Amniotic epithelial cell (primary cell): ENCODE measurements at places on chromosomes 1 and 21.
A peak's percentile ranks its signal among the peaks of the same experiment; 100 is the strongest.

- DNase-seq, result no peak
Observed at GRCh38 chr1:45009956-45010854, 919 bp downstream of the HECTD3 start.

- no peak for DNase-seq
Observed at GRCh38 chr1:109759513-109760334, 4.0 kb downstream of the EPS8L3 start.

DNA sequence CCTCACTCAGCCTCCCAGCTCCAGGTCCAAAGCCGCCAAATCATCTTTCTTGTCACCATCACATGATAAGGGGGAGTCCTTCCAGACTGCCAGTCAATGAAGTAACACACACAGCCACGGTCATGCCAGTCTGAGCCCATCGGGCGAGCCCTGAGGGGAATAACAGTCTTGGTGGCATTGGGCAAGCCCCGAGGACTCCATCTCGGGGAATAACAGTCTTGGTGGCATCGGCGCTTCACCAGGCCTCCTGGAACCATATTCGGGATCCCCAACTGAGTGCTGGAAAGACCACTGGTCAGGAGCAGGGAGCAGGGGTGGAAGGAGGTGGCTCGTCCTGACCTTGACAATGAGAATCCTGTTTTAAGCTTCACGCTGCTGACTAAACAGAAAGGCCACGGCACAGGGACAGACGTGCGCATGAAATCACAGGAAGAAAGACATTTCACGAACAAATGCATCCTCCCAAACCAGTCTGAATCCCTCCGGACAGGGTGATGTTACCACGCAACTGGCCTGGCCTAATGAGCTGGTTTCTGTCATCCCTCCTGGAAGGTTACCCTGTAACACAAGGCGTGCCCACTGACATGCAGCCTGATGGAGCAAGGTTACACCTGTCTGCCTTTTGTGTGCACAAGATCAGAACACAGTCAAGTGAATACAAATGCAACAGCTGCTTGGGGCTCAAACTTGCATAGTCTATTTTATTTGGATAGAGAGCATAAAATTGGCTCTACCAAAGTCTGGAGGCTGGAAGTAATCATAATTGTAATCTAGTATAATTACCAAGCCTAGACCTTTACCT, 517.4 kb downstream of the KIF26B start:
- DNase-seq, result no peak

DNA sequence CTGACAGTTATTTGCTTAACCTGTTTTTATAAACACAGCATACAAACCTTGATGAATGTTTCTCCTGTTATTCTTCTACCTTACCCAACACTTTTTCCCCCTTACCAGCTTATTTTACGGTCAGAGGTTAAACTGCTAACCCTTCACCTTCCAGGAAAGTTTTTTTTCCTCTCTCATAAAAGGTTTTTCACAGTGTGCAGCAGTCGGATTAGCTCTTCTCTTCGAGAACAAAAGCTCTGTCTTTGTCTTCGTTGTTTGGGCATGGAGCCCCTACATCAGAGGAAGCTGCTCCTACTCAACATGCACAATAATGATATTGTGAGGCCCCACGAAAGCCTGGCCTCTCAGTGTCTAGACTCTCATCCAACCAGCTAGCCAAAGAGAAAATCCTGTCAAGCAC, 42.0 kb downstream of the DENND1B start:
- no peak for DNase-seq

- peak; percentile 14 for DNase-seq
Observed at GRCh38 chr21:33840771-33841170, 74.8 kb downstream of the ATP5PO start.

- peak; percentile 94 for DNase-seq
Observed at GRCh38 chr21:36437745-36438128, 42.2 kb downstream of the CLDN14 start.

GRCh38 chr1:183191833-183192232, 5.8 kb downstream of the LAMC2 start:
- peak; percentile 92 for DNase-seq

DNA sequence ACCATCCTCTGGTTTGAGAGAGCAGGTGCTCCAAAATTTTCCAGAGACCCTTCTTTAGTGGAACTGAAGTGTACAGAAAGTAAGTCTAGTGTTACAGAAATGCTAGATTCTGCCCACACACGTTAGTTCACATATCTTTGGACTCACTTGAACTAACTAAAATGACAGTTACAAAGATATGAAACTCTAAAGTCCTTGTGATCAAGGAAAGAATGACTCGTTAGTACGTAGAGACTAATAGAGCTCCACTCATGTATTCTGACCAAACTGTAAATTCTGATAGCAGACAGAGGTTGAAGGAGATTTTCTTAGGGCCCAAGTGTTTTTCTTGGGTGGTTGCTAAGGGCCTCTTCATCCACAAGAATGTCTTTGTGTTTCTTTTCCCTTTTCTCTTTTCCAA, 491.5 kb upstream of the B3GALT2 start:
- no peak for DNase-seq

DNA sequence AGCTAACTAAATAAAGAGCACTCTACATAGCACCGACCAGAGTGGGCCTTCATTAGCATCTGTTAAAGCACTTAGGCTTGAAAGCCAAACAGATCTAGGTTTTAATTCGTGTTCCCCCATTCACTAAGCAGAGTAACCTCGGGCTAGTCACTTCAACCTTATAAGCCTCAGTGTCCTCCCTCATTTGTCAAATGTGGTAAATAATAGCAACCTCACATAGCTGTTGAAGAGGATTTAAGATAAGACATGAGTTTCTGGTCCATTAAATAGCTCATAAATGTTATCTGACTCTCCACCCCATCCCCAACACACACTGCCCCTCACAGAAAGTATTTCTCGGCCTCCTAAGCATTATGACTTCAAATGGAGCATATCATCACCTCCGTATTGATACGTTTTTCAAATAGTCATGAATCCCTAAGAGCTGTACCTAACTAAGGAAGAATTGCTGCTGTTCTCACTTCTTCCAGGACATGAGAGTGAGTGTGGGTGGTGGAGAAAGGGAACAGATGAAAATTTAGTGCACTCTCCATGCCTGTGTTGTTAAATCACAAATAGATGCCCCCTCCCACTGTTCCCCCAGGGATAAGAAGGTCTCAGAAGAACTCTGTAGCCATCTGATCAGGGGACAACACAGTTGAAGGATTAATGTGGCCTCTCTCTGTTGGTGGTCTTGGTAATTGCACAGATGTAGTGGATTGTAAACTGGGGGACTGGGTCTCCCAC, 47.6 kb downstream of the PLPP3 start:
- DNase-seq, result no peak

DNA sequence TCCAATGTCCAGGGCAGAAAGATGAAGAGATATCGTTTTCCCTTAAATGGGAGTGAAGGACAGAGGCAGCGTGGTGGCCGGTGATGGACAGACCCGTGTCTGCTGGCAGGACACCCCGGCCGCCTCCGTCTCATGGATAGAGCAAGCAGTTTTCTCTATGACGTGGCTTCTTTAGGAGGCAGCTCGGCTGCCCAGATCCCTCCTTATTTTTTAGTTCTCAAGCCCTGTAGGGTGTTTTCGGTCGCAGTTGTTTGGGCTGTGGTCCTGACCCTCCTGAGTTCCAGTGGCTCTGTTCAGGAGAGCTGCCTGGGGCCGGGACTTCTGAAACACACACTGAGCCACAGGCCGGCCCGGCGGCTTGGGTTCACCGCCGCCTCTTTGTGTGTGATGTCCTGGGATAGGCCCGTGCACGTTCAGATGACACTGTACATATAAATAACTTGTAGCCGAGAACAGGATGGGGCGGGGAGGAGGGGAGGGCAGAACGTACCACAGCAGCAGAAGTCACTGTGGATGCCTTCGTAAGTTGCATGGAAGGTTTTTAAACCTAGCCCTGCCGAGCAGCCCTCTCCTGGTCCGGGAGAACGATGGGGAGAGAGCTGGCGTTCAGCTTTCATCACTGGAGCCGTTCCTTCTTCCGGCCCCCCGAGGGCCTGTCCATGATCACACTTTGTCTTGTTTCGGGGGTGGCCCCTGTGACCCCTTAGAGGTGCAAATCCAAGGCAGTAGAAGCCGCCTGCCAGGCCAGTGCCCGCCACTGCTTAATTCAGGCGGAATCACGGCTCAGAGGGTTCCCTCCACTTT, 65.2 kb downstream of the SIK1 start:
- peak; percentile 8 for DNase-seq

- DNase-seq, result peak; percentile 66
Observed at GRCh38 chr1:8463144-8463927, 145.4 kb downstream of the SLC45A1 start.

- DNase-seq, result no peak
Observed at GRCh38 chr1:110519125-110519810, at the start of gene KCNA10. KCNA10 (minus strand) TSS chr1:110519175; CDS start chr1:110518787, 388 bp downstream.

DNA sequence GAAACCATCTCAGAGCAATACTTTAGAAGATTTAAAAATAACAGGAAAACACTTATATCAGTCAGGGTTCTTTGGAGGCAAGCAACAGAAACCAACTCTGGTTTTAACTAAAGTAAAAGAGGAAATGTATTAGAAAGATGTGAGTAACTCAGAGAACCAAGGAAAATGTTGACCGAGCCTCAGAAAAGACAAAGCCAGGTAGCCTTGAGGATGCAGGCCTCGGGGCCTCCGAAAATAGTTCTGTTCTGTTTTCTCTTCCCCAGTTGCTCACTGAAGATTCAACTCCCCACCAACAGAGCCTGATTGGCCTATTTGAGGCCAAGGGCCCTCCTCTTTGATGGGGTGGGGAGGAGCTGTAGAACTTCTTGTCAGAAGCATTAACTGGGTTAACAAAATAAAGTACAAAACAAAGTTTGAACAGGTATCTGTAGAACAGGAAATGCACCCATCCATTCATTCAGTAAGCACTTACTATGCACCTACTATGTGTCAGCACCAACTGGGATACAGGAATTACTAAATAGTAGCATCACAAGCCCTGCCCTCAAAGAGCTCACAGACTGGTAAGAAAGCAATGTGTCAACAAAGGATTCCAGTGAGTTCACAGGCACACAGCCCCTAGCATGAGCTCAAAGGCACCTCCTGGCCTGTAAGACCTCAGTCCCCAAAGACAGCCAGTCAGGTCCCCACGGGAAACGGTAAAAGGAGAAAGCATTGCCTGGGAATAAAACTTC, 12.6 kb downstream of the SLAMF8 start:
- no peak for DNase-seq

DNA sequence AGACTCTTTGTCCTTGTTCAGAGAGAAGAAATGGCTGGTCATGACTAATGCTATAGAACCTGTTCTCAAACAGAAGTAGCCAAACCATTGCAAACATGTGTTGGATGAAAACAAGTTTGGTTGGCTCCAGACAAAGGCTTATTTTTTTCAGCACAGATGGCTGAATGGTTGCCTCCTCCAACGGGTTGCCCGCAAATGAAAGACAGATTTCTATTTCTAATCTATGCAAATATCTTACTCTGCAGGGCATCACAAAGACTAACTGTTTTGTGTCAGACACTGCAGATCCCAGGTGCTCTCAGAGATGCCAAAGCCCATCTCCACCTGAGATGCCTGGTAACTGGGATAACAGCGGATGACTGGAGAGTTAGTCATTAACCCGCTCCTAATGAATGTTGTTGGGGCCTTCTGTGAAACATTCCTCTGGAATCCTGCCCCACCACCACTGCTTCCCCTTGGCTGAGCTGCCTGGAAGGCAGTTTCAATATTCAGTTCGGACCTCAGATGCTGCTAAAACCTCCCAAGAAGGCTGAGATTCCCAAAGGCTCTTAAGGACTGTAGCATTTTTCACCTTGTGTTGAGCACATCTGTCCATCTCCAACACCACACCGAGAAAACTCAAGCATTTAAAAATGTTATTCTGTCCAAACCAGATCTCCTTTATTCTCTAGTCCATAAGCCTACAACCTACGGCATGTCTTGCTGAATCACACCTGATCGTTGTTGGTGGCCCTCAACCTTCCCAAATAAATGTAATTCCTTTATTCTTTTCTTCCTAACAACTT, 104.4 kb downstream of the PTPN14 start:
- peak; percentile 96 for DNase-seq

DNA sequence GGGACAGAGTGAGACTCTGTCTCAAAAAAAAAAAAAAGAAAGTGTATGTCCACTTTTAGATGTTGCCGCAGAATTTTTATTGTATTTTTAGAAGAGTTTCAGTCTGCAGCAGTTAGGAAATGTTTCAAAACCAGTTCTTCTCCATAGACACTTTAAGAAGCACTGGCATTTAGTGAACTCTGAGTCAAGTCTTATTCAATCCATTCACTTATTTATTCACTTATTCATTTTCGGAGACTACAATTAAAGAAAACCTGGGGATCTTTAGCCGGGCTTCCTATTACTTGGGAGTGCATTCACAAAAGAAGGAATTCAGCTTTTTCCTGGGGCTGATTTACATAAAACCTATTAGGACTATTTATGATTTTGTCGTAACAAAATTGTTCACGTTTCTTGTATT, 12.3 kb downstream of the RCAN3 start:
- no peak for DNase-seq

DNA sequence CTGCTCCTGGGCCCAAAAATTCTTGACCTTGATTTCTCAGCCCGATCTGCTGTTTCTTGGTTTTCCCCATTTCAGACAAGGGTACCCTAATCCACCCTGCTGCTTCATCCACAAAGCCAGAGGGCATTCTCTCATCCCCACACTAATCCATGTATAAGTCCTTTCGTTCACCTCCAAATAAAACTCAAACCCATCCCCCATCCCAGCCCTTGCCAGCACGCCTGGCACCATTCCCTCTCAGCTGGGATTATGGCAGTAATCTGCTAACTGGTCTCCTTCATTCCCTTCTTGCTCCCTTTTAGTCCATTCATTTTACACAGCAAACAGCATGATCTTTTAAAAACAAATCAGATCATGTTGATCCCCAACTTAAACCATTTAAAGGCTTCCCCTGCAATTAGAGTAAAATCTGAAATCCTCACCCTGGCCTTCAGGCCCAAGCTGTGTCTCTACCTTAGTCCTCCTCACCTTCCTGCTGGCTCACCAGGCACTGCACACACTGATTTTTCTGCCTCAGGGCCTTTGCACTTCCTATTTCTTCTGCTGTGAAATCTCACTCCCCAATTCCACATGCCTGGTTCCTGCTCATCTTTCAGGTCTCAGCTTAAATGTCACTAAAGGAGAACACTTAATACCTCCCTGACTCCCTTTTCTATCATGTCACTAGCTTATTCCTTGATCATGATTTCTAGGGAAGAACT, 12.2 kb upstream of the TRNP1 start:
- no peak for DNase-seq

GRCh38 chr1:163240705-163241104, 38.0 kb upstream of the RGS5 start:
- DNase-seq, result no peak
